ENCODE measurements at places on chromosomes 16 and 17. TPM values are rescaled to one million over a fixed set of nuclear protein-coding genes. Genes with fewer than 3 reads are reported as not detected.

Gene CMTM3
- total RNA-seq: 24.5 TPM

- no peak for DNase-seq
Observed at GRCh38 chr17:39222151-39222550, 3.6 kb downstream of the STAC2 start.

- DNase-seq: no peak
Observed at GRCh38 chr17:43733956-43734355, 24.6 kb downstream of the SOST start.

Gene DCTN5
- total RNA-seq: 37.1 TPM

Gene PRAC1
- total RNA-seq: not detected

Gene CEP295NL
- total RNA-seq: 0.78 TPM

DNA sequence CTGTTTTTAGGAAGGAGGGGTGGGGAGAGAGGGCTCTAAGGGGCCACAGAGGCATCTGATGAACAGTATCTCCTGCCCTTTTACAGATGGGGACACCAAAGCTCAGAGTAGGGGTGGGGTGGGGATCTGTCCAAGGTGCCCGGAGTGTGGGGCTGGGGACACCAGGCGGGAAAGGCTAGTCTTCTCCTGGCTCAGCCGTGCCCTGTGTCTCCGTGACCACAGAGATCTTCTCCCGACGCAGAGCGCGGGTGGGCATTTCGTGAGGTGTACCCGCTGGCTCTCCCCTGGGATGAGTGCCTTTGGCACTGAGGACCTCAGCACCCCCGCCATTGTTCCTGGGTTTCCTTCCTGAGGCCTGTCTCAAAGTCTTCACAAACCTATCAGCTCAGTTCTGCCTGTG lies 209.6 kb downstream of the NTN1 start:
- no peak for DNase-seq

Gene ATP5PD
- total RNA-seq: 202 TPM

DNA sequence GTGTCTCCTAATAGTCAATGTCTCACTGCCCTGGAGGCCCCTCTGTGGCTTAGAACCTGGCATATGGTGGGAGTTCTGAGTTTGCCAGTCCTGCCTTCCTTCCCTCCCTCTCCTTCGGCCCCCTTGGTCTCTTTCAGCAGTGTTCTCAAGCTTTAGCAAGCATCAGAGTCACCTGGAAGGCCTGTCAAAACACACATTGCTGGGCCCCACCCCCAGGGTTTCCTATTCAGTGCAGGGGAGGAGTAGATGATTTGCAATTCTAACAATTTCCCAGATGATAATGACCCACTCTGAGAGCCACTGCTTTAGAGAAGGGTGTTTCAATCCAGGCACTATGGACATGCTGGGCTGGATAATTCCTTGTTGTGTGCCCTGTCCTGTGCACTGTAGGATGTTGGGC lies 26.4 kb upstream of the TMEM220 start:
- no peak for DNase-seq

DNA sequence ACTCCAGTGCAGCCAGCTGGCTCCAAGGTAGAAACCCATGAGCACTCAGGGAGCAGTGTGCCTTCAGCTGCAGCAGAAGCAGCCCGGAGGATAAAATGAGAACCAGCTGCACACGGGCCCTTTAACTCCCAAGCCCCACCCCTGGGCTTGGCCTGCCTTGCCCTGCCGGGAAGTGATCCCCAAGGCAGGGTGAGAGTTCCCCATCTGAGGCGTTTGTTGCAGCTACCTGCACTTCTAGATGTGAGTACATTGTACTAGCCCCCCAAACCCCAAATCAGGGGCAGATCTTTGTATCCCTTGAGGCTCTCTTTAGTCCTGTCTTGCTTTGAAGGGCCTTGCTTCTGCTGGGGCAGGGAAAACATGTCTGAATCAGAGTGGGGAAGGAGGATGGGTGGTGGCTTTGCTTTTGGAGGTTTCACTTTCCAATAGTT lies at the start of gene MVP:
Gene MVP (plus strand): TSS at position 192 of the 431 bp plus-strand sequence. CDS start 10,088 bp downstream, outside the sequence.
- no peak for DNase-seq

Gene NGFR
- 31.6 TPM for total RNA-seq

DNA sequence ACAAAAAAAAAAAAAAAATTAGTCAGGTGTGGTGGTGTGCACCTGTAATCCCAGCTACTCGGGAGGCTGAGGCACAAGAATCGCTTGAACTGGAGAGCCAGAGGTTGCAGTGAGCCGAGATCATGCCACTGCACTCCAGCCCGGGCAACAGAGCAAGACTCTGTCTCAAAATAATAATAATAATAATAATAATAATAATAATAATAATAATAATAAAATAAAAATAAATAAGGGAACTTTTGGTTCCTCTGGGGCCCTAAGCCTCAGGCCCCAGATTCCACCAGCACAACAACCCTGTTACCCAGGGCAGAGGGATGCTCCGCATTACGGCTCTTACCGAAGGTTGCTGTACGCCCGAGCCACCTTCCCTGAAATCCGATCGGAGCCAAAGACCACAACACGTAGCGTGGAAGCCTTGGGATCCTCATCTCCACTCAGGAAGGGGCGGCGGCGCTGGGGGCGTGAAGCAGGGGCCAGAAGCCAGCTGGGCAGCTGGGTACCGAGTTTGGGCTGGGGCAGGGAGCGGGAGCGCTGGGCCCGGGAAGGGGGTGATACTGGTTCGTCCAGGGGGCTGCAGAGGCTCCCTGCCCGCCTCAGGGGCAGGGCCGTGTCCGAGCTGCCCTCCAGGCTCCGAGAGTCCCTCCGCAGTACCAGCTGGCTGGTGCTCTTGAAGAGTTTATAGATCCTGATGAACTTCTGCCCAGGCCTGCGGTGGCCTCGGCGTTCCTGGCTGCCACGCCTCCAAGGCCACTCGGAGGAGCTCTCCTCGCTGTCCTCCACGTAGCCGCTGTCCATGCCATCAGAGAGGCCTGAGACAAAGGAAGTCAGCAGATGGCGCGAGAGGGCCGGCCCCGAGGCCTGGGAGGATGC lies 20.6 kb upstream of the PIK3R6 start:
- no peak for DNase-seq

DNA sequence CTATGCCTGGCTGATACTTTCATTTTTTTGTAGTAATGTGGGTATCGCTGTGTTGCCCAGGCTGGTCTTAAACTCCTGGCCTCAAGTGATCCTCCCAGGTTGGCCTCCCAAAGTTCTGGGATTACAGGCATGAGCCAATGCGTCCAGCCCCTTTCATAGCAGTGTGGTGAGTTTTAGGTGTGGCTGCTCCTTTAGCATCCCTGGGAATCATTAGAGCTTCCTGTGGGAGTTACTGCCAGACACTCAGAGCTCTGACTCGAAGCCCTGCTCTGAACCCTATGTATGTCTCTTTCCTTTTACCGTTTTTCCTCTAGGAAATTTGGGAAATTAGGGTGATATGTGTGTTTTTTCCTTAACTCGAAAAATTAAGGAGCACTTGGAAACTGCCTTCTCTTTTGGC lies 44.5 kb downstream of the NDE1 start:
- no peak for DNase-seq

- no peak for DNase-seq
Observed at GRCh38 chr17:33124871-33125551, 133.4 kb downstream of the SPACA3 start.

Gene CTRL
- 1.1 TPM for total RNA-seq

Gene FAM83G
- 16.7 TPM for total RNA-seq

Gene PLA2G10
- total RNA-seq: not detected

Gene TMEM235
- not detected for total RNA-seq

Gene ENPP7
- not detected for total RNA-seq

Gene KRT28
- not detected for total RNA-seq

DNA sequence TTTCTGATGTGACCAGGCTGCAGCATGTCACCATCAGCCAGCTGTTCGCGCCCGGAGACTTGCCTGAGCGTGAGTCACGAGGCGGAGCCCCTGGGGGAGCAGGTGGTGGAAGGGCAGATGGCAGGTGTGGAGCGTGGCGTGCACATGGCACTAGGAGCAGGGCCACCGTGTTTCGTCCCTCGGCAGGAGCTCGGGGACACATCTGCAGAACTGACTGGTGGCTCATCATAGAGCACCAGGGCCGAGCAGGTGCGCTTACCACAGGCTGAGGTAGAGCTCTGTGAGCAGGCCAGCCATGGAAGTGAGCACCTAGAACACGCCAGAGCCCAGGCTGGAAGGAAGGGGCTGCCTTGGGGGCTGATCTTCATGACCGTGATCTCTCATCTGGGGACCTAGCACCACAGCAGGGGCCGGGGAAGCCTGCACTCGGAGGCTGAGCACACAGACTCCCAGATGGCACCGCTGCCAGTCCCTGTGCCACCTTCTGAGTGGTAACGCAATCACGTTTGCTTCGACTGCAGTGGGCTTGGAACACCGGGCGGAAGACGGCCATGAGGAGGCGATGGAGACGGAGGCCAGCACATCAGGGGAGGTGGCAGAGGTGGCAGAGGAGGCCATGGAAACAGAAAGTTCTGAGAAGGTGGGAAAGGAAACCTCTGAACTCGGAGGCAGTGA lies 61.8 kb upstream of the ENDOV start:
- no peak for DNase-seq

- no peak for DNase-seq
Observed at GRCh38 chr17:21295036-21295952, 10.8 kb downstream of the MAP2K3 start.

GRCh38 chr16:84471316-84471715 lies 33.1 kb downstream of the MEAK7 start:
- DNase-seq: no peak

Gene COL1A1
- 58.6 TPM for total RNA-seq

- no peak for DNase-seq
Observed at GRCh38 chr17:29577385-29578211, 9.1 kb downstream of the TP53I13 start.

DNA sequence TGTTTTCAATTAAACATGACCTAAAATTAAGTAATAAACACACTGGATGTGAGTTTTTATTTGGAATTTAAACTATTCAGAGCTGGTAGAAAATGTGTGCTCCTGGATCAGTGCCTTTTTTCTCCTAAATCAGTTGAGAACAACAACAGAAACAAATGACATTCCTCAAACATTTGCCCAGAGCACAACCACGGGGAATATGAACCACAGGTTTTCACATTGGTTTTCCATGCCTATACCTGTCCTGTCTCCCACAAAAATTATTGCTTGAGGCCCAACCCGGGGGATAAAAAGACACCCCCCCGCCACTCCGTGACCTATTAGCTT lies 6.8 kb downstream of the HSBP1 start:
- no peak for DNase-seq

DNA sequence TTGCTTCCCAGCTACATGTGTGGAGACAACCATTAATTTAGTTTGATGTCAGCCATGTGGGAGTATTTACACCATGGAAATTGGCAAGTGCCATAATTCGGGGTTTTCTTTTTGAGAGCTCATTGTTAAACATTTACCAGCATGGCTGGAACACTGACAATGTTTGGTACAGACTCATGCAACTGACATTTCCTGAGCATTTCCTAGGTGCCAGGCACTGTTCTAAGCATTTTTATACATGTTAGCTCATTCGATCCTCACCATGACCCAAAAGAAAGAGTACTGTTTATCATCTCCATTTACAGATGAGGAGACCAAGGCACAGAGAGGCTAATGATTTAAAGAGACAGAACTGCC lies 86.9 kb downstream of the FOXL1 start:
- DNase-seq: no peak

DNA sequence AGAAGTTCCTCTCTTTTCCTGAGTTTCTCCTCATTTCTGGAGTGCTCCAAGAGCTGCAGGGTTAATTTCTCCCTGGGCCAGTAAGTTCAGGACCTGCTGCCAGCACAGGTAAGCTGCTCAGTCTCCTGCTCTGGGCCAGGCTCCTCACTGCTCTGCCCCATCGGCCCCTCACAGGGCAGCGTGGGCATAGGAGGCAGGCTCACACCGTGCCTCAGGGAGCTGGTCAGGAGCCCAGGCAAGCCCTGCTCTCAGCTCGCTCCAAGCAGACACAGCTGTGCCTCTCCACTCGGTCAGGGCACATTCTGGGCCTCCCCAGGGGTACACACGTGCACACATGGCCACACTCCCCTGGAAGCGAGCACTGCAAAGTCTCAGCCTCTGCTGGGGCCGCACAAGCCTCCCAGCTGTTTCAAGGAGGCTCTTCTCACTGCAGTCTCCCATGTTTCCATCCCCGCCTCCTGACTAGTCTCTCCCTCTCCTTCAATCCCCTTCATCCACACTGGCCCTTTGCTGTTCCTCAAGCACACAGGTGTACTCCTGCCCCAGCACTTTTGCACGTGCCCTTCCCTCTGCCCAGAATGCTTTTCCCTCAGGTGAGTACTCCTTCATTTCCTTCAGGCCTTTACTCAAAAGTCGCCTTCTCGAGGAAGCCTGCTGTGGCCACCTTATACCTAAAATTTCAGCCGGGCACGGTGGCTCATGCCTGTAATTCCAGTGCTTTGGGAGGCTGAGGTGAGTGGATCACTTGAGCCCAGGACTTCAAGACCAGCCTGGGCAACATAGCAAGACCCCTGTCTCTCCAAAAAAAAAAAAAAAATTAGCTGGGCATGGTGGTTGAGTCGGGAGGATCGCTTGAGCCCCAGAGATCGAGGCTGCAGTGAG lies 53.2 kb downstream of the AKAP1 start:
- DNase-seq: no peak

- no peak for DNase-seq
Observed at GRCh38 chr16:1691956-1692355, 13.9 kb downstream of the JPT2 start.

Gene TP53TG3
- not detected for total RNA-seq

Gene TNFSF13
- total RNA-seq: 13.4 TPM

DNA sequence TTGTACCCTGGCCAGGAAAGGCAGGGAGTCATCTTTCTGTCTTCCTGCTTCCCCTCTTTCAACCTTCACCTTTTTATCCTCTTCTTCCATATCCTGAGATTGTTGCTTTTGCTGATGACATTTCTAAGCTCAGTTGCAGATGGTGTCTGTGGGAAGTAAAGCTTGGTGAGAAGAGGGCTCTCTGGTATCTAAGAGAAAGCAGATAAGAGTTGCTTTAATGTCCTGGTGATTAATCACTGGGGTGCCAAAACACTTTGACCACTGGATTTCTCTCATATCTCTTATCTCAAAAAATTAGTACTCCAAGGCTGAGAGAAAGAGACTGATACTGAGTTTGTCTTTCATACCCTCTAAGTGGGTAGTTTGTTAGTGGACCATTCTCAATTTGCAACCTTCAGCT lies 71.3 kb downstream of the NEUROD2 start:
- no peak for DNase-seq

- DNase-seq: peak; percentile 90
Observed at GRCh38 chr17:5838661-5839300, 231.4 kb upstream of the WSCD1 start.

DNA sequence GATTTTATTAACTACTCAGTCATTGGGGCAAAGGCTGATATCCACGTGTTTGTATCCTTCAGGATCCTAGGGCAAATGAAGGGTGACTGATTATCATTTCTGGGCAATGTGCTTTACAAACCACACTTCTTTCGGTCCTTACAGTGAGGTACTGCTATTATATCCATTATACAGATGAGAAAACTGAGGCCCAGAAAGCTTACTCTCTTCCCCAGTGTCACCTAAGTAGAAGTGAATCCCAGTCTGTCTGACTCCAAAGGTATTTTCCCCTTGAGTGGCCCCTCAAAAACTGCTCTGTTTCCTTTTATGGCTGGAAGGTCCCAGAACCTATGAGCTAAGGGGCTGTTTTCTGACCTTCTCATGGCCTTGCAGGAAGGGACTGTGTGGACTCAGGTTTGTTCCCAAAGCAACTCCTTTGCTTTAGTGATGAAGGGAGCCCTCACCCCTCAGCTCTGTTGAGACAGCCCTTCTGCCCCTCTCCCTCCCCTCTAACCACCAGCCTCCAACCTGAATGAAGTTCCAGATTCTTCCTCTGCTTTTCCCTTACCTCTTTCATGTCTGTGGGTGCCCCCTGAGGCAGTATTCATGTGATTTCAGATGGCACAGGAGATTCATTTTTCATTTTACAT lies 27.4 kb upstream of the ADGRG1 start:
- no peak for DNase-seq

Gene DNAAF8
- 0.42 TPM for total RNA-seq

Gene FGF11
- total RNA-seq: not detected

Gene SERPINF2
- total RNA-seq: 3.0 TPM

Gene TMC5
- total RNA-seq: under 0.01 TPM
